ENCODE measurements at places on chromosomes 4 and X. TPM values are rescaled to one million over a fixed set of nuclear protein-coding genes. Genes with fewer than 3 reads are reported as not detected.

Gene TMEM271
- total RNA-seq, result not detected

Gene FAM241A
- total RNA-seq, result 36.8 TPM

Gene RASSF6
- total RNA-seq, result under 0.01 TPM

Gene SORBS2
- 43.1 TPM for total RNA-seq

Gene NLRP2B
- not detected for total RNA-seq

Gene USP17L26
- total RNA-seq, result not detected

Gene PAK3
- 1.1 TPM for total RNA-seq

Gene PDGFC
- total RNA-seq, result 16.9 TPM

Gene RAB40A
- 0.14 TPM for total RNA-seq

Gene MAGED4B
- 1.2 TPM for total RNA-seq

Gene TREX2
- total RNA-seq, result 1.2 TPM

Gene CLNK
- not detected for total RNA-seq

Gene JCHAIN
- total RNA-seq, result not detected

Gene F11
- total RNA-seq, result not detected

Gene POU4F2
- not detected for total RNA-seq

Gene PDCL2
- total RNA-seq, result not detected

Gene ART3
- not detected for total RNA-seq

Gene ESX1
- total RNA-seq, result not detected

Gene MID1
- 30.5 TPM for total RNA-seq

Gene PABPC1L2B
- not detected for total RNA-seq

Gene COX7B2
- not detected for total RNA-seq

Gene ELF2
- total RNA-seq, result 50.4 TPM

All from thoracic aorta endothelial cell (primary cell).